ENCODE measurements at places on chromosomes 1 and 21. TPM values are rescaled to one million over a fixed set of nuclear protein-coding genes. Genes with fewer than 3 reads are reported as not detected.

Gene PEA15
- total RNA-seq = 45.6 TPM

Gene HSD17B7
- 18.7 TPM for total RNA-seq

Gene TENT5C
- 14.7 TPM for total RNA-seq

Gene NECTIN4
- total RNA-seq = not detected

Gene RHEX
- total RNA-seq = not detected

Gene VAV3
- total RNA-seq = 2.0 TPM

Gene HSF2BP
- total RNA-seq = 0.71 TPM

Gene P3R3URF
- not detected for total RNA-seq

Gene LRRC39
- total RNA-seq = 0.54 TPM

Gene CFAP74
- total RNA-seq = not detected

Gene OR2L5
- not detected for total RNA-seq

Gene LPAR3
- 1.0 TPM for total RNA-seq

Gene FCRLA
- not detected for total RNA-seq

Gene TRIM17
- 1.8 TPM for total RNA-seq

Gene S100A1
- total RNA-seq = not detected

Gene HSPA6
- total RNA-seq = 1.1 TPM

Gene PRMT2
- total RNA-seq = 121 TPM

Gene SHISAL2A
- 10.3 TPM for total RNA-seq

Gene PTAFR
- total RNA-seq = 0.49 TPM

Gene ST6GALNAC3
- not detected for total RNA-seq

Gene S100A3
- not detected for total RNA-seq

Gene TTC22
- total RNA-seq = 11.0 TPM

Gene NIBAN1
- total RNA-seq = 49.8 TPM

Gene FMO1
- not detected for total RNA-seq

Gene TOR1AIP1
- 103 TPM for total RNA-seq

Gene C8B
- total RNA-seq = not detected

Gene SH2D5
- 0.32 TPM for total RNA-seq

Gene DUSP10
- total RNA-seq = 22.9 TPM

Gene PER3
- total RNA-seq = 2.5 TPM

Gene UBXN10
- 1.4 TPM for total RNA-seq

Gene CA6
- 2.3 TPM for total RNA-seq

Gene CASQ2
- not detected for total RNA-seq

Gene CYP4B1
- 0.10 TPM for total RNA-seq

Gene CFHR2
- total RNA-seq = not detected

Gene MROH9
- not detected for total RNA-seq

Gene B3GALT5
- total RNA-seq = not detected

Gene CYP4A11
- total RNA-seq = not detected

Gene PTCH2
- total RNA-seq = 0.98 TPM

Gene GJA9
- not detected for total RNA-seq

Gene DMRTA2
- not detected for total RNA-seq

Gene FMO5
- total RNA-seq = 0.12 TPM

Gene FASLG
- 12.7 TPM for total RNA-seq

Gene CAPN8
- not detected for total RNA-seq

Gene AQP10
- not detected for total RNA-seq

Gene FCRL2
- total RNA-seq = not detected

Gene MCOLN3
- 12.3 TPM for total RNA-seq

Gene S100B
- 0.49 TPM for total RNA-seq

Gene MAP3K21
- total RNA-seq = 0.93 TPM

Gene LIX1L
- total RNA-seq = 38.9 TPM
